ENCODE measurements at places on chromosomes 1 and 21. TPM values are rescaled to one million over a fixed set of nuclear protein-coding genes. Genes with fewer than 3 reads are reported as not detected.

GRCh38 chr1:181620183-181620582, 136.9 kb downstream of the CACNA1E start:
- ATAC-seq, result no peak

DNA sequence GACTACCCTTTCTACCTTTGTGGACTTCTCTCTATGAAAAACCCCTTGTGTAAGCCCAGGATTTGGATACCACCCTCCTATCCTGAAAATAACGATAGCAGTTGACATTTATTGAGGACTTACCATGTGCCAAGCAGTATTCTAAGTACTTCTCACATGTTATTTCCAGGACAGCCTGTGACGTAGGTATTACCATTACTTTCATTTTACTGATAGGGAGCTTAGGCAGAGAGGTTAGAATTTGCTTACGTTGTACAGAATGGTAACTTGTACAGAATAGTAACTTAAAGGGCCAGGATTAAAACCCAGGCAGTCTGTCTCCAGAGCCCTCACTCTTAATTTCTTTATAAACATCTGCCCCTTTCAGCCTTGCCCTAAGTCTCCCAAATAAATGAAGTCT, 138.3 kb downstream of the NTMT2 start:
- no peak for ATAC-seq

DNA sequence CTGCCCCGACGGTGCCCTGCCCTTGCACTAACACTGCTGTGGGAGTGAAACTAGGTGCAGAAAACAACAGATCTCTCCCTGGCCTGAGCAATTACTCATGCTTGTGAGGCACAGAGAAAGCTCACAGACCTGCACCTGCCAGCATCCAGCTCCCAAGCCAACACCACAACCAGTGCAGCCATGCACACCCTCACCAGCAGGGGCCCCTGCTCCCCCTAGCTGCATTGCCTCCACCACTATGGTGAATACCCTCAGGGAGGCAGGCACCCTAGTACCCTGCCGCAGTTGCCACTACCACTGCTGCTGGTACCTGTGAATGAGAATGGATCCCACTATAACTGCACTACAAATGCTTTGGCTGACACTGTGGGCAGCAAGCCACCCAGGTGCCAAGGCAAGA, 7.1 kb upstream of the DIRAS3 start:
- no peak for ATAC-seq

GRCh38 chr1:210944252-210944651, 189.7 kb downstream of the KCNH1 start:
- ATAC-seq, result no peak

- ATAC-seq, result no peak
Observed at GRCh38 chr1:203052601-203053000, 26.3 kb downstream of the PPFIA4 start.

The MSH4 gene
- 0.95 TPM for total RNA-seq

Measured in activated T-helper 17 cell treated with anti-CD3 and anti-CD28 coated beads, Interleukin-2, amount 50 U/mL, for 72 hours (primary cell).